Activated naive CD8-positive, alpha-beta T cell treated with anti-CD3 and anti-CD28 coated beads, Interleukin-2, amount 10 ng/mL, durations not matched to agents 7 days and 5 days (primary cell): ENCODE measurements at places on chromosomes 16 and 17.

DNA sequence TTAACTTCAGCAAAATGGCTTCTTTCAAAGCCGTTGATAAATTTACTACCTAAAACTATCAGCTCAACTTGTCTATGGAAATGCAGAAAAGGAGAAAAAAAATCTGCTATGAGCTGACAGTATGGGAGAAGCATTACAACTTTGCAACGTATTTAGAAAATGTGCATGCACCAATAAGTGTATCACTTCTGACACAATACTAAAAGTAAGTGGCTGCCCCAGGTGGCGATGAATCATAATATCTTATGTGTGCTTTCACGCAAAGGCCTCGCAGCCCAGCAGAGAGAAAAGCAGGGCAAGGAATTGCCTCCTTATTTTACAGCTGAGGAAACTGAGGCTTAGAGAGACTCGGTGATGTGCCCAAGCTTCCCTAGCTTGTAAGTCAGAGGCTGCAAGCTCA is 101.8 kb downstream of the SALL1 start:
- no peak for DNase-seq

DNA sequence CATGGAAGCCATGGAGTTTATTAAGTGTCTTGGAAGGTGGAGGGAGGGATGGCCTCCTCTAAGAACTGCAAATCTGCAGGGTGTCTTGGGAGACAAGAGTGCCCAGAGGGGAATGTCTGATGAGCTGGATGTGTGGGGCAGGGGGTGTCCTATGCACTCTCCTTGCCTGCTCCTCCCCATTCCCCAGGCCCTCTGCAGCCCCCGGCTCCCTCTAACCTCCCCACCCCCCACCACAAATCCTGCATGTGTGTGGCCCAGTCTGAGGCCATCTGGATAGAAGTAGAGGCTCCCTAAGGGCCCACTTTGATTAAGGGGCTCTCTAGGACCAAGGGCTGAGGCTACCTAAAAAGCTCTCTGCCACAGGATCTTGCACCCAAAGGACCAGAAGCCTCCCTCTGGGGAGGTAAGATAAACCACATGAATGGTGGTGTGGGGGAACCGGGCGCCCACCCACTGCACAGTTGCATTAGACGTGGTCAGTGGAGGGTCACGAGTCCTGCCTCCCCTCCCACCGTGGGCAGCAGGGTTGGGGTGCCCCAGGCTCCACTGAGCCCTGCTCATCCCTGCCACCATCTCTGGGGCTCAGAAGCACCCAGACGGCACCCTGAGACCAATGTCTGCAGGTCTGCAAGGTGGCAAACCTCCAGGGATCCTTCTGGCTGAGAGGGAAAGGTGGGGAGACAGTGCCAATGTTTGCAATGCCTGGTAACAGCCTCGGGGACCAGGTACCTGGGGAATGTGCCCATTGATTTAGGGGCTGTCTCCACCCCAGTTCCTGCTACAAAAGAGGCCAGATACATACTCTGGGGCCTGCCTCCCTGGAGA is 618 bp downstream of the AANAT start:
- DNase-seq, result no peak

DNA sequence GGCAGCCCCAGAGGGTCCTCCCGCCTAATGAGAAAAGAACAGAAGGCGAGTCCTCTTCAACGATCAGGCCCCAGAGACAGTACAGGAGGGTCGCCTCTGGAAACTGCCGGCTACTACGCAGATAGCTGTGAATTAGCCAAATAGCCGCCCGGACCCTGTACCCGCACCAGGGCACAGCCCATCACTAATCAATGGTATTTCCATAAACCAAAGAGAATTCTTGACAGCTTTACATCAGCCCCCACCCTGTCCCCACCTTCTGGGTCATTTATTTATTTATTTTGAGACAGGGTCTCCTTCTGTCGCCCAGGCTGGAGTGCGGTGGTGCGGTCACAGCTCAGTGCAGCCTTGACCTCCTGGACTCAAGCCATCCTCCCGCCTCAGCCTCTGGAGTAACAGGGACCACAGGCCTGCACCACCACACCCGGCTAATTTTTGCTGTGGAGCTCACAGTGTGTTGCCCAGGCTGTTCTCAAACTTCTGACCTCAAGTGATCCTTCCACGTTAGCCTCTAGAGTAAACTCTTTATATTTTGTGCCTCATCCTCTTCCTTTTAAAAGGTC is 805 bp upstream of the CLCN7 start:
- no peak for DNase-seq

- DNase-seq, result no peak
These were observed 1.4 kb upstream of the RHBDF2 start for GRCh38 chr17:76502341-76503211.

- DNase-seq, result no peak
These were observed 1.1 kb downstream of the ZNF23 start for GRCh38 chr16:71460941-71461340.

- DNase-seq, result peak; percentile 65
These were observed 49.0 kb downstream of the BCL7C start for GRCh38 chr16:30844671-30845449.

DNA sequence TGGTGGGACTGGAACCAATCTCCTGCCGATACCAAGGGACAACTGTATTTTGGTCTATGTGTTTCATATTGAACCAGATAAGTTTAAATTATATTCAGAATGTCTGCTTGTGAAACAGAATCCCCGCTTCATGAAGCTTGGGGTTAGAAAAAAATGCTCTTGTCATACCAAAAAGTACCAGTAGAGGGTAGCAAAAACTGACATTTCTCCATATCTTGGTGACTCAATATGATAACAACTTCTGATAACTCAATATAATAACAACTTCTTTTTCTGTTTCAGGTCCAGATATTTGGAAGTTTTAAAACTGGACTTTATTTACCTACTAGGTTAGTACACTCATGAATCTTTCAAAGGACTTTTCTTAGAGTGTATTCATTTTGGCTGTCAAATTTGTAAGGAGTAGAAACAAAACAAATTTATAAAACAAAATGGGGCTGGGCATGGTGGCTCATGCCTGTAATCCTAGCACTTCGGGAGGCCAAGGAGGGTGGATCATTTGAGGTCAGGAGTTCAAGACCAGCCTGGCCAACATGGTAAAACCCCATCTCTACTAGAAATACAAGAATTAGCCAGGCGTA is 52.3 kb upstream of the ADCY7 start:
- DNase-seq, result no peak

DNA sequence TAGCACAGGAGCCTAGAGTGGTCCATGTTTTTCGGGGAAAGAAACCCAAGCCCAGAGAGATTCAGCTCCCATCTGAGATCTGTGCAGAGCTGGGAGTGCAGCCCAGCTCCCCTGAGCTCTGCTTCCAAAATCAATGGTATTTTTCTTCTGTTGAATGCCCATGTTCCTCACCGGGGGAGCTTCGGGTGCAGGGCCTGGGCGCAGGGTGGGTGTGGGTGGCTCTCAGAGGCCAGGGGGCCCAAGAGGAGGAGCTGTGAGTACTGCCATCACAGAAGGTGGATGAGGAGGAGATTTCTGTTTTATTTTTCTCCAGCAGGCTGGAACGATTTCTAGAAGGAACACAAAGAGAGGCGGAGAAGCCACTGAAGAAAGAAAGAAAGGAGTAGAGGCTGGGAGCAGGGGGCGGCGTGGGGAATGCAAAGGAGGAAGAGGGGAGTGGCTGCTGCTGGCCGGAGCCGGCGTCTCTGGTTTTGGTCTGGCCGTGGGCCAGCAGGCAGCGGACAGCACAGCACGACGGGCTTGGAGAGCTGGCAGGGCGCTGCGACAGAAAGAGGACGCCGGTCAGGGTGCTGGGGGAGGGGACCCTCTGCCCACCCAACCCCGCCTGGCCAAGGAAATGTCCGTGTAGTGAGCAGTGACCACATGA is 76.2 kb upstream of the KSR1 start:
- no peak for DNase-seq

DNA sequence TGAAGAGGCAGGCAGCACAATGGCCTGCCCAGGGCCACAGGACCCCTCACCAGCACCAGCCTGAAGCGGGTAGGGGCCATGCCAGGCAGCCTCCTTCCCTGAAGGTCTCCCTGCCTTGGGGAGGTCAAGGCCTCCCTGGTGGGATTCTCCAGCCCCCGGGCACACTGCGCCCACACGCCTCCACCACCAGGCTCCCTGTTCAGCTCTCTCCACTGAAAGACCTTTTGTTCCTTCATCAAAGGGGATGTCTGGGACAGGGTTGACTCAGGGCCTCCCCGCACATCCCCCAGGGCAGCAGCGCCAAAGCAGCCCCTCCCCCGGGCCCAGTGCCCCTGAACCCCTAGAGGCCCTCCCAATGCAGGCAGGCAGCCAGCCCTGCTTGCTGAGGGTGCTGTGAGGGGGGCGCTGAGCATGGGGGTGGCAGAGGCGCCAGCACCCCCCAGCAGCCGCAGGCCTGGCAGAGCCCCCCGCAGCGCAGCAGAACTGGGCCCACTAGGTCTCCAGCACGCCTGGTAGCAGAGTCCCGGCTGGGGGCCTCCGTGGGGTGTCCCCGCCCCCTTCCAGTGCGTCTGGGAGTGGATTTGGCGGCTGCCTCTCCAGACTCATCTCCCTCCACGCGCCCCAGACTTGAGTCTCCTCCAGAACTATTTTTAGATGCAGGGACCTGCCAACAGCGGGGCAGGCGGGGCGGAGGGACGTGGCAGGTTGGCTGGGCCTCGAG is 13.1 kb downstream of the BCAR1 start:
- no peak for DNase-seq

- no peak for DNase-seq
These were observed 30.8 kb downstream of the FBXO31 start for GRCh38 chr16:87352818-87353217.

DNA sequence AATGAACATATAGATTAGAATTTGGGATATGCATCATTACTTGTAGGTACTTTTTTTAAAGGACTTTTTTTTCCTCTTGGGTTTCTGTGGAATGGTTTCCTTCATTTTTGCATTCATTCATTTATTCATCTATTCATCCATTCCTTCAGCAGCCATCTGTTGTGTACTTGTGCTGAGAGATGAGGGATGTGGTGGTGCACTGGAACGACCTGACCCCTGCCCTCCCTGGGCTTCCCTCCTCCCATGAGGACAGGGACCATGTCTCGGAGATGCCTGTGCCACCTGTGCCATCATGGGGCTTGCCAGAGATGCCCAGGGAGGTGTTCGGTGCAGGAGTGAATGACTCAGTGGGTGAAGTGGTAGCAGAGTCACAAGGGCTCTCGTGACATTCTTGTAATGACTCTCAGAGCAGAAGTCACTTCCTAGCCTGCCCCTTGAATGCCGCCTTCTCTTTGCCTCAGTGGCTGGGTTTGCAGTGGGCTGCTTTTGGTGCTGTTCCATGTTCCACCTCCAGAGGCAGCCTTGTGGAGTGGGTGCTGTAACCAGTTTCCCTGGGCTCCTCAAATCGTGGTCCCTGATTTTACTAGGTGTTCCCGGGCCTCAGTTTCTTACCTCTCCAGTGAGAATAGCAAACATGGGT is 43.9 kb downstream of the CLEC16A start:
- DNase-seq, result peak; percentile 66

DNA sequence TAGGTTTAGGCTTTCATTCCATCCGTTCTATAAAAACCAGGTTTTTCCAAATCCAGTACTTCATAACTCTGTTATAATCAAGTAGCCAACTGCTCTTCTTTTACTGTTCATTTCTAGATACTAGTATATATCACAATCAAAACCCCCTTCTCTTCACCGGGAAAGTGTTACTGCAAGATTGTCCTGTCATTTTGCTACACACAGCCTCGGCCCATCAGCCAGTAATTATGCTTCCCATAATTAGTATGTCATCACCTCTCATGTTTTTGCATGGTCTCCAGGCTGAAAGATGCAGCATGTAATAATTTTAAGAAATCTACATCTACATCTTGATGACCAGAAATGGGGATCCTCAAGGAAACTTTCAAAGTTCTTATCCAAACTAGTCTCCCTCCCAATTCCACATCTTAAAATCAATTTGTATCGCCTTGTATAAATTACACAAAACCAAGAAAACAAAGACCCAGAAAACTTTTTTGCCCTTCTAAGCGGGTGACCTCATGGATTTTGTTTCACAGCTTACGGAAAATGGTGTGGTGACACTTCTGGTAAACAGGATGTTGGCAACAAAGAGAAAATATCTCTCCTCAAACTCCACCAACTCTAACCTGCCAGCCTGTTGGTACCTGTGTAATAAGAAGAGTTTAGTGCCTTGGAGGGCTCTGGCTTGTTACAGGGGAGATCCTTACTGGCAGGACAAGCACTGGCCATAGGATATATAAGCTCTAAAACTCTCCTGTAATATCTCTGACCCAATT is 9.3 kb downstream of the TACO1 start:
- no peak for DNase-seq

- DNase-seq, result no peak
These were observed 30.4 kb downstream of the BPTF start for GRCh38 chr17:67855504-67856324.

DNA sequence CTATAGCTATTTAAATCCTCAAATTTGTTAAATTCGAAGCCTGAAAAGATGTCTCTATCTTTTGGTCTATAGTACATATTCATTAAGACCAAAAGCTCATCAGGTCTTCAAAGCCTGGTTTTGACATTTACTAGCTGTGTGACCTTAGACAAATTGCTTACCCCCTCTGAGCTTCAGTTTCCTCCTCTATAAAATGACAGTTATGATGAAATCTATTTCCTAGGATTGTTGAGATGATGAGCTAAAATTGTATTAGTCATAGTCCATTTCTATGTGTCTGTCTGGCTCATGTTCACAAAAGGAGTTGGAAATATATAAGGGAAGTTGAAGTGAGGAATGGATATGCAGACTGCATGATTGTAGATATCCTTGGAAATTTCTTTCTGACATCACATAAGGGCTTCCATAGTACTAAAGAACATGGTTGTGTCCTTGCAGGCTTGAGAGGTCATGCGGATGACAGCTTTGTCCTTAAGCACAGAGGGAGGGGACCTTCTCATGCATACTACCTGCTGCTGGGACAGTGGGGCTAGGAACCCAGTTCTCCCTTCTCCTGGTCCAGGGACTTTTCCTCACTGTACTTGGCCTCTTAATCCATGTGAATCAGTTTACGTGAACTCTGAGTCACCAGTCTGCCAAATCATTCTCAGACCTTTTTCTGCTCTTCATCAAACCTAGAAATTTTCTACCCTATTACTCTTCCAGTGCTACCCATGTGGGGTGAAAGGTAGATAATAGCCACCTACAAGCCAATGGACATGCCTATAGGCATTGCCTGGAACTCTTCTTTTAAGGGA is 487.5 kb upstream of the SALL1 start:
- DNase-seq, result no peak

DNA sequence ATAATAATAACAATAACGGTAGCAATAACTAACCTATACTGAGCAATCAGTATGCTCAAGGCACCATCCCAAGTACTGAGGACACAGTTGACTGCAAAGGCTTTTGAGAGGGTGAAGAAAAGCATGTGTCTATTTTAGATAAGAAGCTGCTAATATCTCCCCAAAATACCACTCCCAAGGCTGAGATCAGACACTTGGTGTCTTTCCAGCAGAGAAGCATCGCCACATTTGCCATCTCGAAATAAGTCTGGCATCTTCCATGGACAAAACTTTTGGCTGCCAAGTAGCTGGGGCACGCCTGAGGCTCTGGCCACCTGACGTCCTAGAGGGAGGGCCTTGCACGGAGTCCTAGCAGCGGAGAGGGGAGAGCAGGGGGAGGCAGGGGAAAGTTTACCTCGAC is 39.0 kb downstream of the ZNF423 start:
- DNase-seq, result no peak

- DNase-seq, result no peak
These were observed 1.4 kb downstream of the DHX33 start for GRCh38 chr17:5467416-5467815.

GRCh38 chr17:18018411-18018921 is 20.5 kb downstream of the ATPAF2 start:
- no peak for DNase-seq

- no peak for DNase-seq
These were observed 241.2 kb downstream of the FOXL1 start for GRCh38 chr16:86819533-86819892.
